GM19239 (cell line): ENCODE measurements at places on chromosomes 7 and 10.
A peak's percentile ranks its signal among the peaks of the same experiment; 100 is the strongest.

GRCh38 chr7:80181411-80181810 is 46.8 kb downstream of the GNAI1 start:
- no peak for DNase-seq

GRCh38 chr7:148419856-148420832 is 170.4 kb upstream of the C7orf33 start:
- DNase-seq = peak; percentile 32

- no peak for DNase-seq
Observed at GRCh38 chr10:23755556-23755955, 316.7 kb downstream of the OTUD1 start.

GRCh38 chr10:105598207-105598606 is 957.1 kb downstream of the SORCS3 start:
- no peak for DNase-seq

- DNase-seq = no peak
Observed at GRCh38 chr7:30635798-30636197, 41.1 kb downstream of the GARS1 start.
